Umbilical cord (tissue), 2 donors: ENCODE measurements at places on chromosomes 7 and 10. TPM values are rescaled to one million over a fixed set of nuclear protein-coding genes. Genes with fewer than 3 reads are reported as not detected.

Gene GNG11
- 35.6 TPM for total RNA-seq

Gene MYL7
- total RNA-seq = not detected

Gene RPEL1
- total RNA-seq = 3.9 TPM

Gene TRIM50
- total RNA-seq = 0.48 TPM

Gene SFMBT2
- 11.6 TPM for total RNA-seq

Gene TMEM196
- 14.9 TPM for total RNA-seq

DNA sequence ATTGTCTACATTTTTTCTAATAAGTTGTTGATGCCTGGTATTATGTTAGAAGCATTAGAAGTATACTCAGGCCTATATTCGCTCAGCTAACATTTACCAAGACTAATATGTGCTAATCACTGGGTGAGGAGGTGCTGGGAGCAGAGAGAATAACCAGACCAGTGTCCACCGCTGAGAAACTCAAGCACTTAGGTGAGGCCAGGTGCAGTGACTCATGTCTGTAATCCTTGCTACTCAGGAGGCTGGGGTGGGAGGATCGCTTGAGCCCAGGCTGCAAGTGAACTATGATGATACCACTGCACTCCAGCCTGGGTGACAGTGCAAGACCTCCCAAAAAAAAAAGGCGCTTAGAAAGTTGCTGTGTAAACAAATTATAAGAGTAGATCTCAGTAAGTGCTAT, 182.2 kb upstream of the AOAH start:
- DNase-seq = no peak

GRCh38 chr10:64209561-64209960, 688.4 kb downstream of the REEP3 start:
- DNase-seq = no peak

GRCh38 chr10:30775779-30776591, 146.4 kb upstream of the LYZL2 start:
- peak; percentile 87 for DNase-seq

GRCh38 chr10:104043854-104044253, 41.8 kb downstream of the COL17A1 start:
- DNase-seq = no peak

DNA sequence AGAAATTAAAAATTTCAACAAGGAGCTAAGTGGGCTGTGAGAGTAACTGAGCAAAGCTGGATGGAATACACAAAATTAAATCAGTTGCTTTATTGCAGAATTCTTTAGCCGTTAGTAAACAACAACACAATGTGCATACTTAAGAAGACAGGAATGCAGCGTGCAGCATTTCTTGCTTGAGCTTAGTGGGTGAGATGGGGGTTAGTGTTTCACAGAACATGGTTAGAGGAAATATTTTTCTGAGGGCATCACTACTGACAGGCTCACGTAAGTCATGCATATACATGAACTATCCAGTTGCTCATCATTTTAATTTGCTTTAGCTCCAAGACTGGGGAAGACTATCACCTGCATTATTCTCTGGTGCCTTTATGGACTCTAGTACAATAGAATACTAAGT, 80.8 kb downstream of the CD36 start:
- DNase-seq = no peak

DNA sequence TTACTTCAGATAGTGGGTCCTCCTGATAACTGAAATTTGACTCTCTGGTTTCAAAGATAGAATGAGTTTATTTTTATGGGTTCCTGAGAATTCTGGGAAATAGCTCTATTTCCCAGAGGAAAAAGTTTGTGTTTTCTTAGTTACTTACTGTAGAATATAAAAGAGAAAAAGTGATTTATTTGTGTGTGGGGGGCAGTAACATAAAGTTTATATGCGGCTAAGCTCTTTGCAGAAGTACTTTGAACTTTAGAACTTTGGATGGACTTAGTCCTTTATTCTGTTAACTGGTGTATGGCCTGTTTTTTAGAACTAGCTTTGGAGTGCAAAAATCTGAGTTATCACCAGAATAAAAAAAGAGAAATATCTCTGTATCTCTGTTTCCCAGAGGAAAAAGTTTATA, 157.1 kb downstream of the BBS9 start:
- peak; percentile 1 for DNase-seq

DNA sequence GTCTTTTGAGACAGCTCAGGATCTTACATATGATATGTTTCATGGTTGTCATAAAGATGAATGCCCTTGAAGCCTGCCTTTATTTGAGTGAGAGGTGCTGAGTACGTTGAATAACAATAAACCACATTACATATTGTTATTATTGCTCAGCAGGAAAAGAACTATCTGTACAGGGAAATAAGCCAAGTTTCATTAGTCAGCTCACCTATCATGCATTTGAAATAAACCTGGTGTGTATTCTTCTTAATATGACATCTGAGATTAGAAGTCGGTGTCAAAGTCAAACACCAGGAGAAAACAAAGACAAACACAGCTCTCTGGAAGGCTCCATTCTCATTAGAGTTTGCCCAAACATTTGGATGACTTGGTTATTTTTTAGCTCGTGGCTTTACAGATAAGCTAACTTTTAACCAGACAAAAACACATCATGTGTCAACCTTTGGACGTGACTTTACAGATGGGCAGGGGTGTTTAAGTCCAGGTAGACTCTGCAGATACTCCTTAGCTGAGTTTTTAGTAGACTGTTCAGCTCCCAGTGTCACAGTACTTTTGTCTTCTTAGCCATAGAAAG, 71.2 kb upstream of the AOAH start:
- DNase-seq = no peak

DNA sequence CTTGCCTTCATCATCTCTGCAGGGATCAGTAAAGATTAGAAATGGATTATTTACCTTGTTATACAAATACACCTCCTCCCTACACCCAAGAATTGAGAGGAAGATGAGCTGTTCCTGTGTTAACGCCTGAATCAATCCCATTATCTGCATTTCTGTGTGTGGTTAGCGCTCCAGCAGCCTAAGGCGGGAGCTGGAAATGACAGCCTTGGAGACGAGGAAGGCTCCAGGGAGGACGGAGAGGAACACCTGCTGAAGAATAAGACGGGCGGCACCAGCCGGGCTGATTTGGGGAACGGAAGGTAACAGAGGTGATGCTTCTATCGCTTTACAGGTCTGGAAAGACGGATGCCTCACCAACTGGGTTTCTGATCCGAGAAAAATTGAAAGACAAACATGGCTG, 34.2 kb upstream of the DDC start:
- DNase-seq = no peak

- peak; percentile 10 for DNase-seq
Measured at GRCh38 chr7:66930341-66930740, 9.3 kb downstream of the TMEM248 start.

DNA sequence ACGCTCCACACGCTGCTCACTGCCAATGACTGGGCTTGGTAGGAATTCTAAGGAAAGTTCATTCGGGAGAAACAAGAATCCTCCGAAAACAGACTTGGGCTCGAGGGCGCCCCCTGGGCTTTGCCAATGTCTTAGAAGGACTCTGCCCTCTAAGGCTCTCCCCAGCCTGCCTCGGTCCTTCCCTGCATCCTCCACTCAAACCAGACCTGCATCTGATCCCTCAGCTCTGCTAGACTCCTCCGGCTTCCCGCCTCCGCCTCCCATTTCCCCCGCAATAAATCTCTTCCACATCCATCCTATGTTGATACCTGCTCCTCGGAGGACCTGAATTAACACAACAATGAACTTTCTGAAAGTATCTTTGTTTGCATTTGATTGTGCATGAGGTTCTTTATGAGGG, 177.6 kb downstream of the PLPP4 start:
- DNase-seq = no peak

DNA sequence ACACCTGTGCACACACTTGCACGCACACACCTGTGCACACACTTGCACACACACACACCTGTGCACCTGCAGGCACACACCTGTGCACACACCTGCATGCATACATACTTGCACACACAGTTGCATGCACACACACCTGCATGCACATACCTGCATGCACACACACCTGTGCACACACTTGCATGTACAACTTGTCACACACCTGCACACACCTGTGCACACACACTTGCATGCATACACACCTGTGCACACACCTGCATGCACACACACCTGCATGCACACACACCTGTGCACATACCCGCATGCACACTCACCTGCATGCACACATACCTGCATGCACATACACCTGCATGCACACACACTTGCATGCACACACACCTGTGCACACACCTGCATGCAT, 150.1 kb upstream of the RHEB start:
- no peak for DNase-seq

GRCh38 chr7:27144781-27145164, 1.3 kb upstream of the HOXA5 start:
- no peak for DNase-seq

DNA sequence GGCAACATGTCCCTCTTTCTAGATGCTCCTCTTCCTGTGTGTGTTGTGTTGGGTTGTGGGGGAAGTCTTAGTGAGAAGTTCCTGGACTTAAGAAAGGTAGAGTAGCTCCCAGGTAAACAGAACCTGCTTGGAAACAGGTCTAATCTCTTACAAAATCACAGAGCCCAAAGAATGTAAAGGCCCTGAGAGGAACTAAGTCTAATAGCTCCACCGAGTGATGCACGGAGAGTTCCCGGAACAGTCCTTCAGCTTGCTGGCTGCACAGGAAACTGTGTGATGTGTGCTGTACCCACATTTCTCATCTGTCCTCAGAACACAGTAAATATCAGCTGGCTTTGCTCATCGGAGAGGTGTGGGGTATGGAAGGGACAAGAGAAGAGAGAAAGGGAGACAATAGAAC, 182.6 kb upstream of the LYZL1 start:
- DNase-seq = peak; percentile 35

GRCh38 chr7:117092785-117093184, 139.5 kb downstream of the ST7 start:
- no peak for DNase-seq
